Upper lobe of left lung (tissue), 6 donors: ENCODE measurements at places on chromosomes 1 and 21.

- no peak overlapping the region for H3K4me3 ChIP-seq
- no peaks in the 10 kb centered on the region for H3K27me3 ChIP-seq
- H3K4me1 ChIP-seq: no peaks in the 10 kb centered on the region
- no peak overlapping the region for H3K27ac ChIP-seq
- no peaks in the 10 kb centered on the region for H3K36me3 ChIP-seq
- no peak for DNase-seq
Observed at GRCh38 chr1:183227422-183228346, 41.6 kb downstream of the LAMC2 start.

DNA sequence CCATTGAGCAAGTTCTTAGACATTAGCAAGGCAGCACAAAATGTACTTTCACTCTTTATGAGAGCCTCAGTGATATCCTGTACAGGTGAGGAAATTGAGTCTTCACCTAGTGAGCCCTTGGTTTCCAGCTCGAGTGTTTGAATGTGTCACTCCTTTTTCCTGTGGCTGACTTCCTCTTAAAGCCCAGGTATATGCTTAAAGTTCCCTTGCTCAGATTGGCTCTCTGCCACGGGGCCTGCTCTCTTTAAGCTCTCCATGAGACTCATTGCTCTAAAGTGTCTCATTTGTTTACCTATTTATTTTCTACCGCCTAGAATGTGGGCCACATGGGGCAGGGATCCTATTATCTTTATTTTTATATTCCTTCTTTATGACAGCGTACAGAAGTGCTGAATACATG, 324.9 kb downstream of the SIPA1L2 start:
- DNase-seq: peak; percentile 73
- H3K36me3 ChIP-seq: no peaks in the 10 kb centered on the region
- no peak overlapping the region for H3K4me3 ChIP-seq
- no peak overlapping the region for H3K27ac ChIP-seq
- H3K4me1 ChIP-seq: peaks cover 7% of the 10 kb centered on the region

DNA sequence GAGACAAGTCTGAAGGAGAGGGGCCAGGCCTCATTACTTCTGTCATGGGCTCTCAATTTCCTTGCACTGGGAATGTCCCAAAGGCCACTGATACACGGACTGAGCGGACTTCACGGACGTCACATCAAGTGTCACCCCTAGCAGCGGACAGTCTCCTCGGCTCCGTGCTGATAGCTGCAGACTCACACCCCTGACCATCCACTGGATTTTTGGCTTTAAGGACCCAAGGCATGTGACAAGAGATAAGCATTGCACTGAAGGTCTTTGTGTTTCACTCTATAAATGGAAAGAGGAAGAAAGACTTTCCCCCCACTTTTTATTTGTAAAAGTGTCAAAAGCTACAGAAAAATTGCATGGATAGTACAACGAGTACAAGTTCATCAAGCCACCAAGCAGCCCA, 200.4 kb upstream of the FGGY start:
- H3K27ac ChIP-seq: no peak overlapping the region
- DNase-seq: no peak
- no peak overlapping the region for H3K4me3 ChIP-seq
- no peaks in the 10 kb centered on the region for H3K27me3 ChIP-seq

GRCh38 chr1:110425612-110426152, 18.2 kb upstream of the LAMTOR5 start:
- no peak for DNase-seq
- no peak overlapping the region for H3K4me3 ChIP-seq
- H3K4me1 ChIP-seq: no peaks in the 10 kb centered on the region
- H3K27me3 ChIP-seq: no peaks in the 10 kb centered on the region
- no peaks in the 10 kb centered on the region for H3K36me3 ChIP-seq

DNA sequence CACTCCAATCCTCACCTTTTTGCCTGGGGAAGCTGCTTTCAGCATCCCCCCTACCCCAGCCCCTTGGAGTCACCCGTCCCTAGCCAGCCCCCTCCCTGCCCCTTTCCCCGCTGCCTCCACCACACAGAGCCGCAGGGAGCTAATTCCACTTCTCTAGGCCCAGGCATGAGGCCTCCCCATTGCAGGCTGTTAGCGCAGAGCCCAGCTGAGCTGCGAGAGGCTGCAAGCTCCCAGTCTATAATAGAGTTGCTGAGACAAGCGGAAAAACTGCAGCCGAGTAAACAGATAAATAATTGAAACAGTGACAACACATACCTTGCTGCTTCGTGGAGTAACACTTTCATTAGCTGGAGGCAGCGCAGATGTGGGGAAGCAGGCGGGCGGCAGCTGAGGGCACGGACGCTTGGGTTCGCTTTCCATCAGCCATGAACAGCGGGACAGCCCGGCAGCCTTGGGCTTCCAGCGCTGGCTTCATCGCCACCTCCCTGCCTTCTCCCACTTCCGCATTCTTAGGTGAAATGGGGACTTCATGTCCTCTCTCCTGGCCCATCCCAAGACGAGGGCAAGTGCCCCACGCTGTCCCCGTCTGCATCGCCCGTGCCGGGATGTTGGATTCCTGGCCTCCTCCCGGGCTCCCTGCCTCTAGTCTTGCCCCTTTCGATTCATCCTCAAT, 183.3 kb downstream of the IGSF21 start:
- H3K36me3 ChIP-seq: no peaks in the 10 kb centered on the region
- peak; percentile 58 for DNase-seq
- H3K4me1 ChIP-seq: no peaks in the 10 kb centered on the region
- H3K27me3 ChIP-seq: no peaks in the 10 kb centered on the region
- no peak overlapping the region for H3K4me3 ChIP-seq

DNA sequence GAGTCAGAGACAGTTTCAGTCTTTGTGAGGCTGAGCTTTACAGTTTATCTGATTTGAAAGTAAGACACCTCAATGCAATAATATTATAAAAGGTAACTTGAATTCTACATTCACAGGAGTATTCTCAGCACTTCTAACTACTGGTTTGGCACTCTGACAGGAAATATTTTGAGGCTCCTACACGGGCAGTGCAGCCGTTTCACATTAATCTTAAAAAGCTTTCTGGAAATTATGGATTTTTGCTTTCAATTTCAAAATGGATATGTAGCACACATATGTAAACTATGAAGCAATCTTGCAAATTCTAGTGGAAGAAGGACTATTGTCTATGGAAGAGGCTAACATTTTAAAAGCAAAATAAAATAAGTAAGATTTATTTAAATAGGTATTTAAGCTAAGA, 262.9 kb upstream of the SNX7 start:
- DNase-seq: no peak
- no peak overlapping the region for H3K4me3 ChIP-seq
- no peaks in the 10 kb centered on the region for H3K36me3 ChIP-seq
- no peaks in the 10 kb centered on the region for H3K4me1 ChIP-seq

DNA sequence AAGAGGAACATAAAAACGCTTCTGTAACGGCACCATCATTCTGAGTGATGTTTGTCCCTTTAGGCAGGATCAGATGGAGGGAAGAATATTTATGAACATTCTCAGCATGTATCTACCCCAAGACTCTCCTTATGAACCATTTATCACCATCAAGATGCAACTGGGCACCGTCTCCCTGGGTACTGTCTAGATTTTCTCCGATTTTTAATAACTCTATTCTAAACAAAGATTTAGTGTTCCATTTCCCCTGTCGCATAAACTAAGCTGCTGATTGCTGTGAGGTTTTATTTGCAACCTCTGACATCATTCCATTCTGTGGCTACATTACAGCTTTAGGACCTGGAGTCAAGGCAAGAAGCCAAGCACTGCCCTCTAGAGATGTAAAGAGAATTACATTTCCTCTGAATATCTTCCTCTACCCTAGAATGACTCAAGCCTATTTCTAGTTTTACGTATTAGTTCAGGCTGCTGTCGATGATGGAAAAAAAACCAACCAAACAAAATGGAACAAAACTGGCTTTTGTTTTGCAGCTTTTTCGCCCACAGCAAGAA, 130.1 kb upstream of the MAP1LC3C start:
- no peaks in the 10 kb centered on the region for H3K4me1 ChIP-seq
- no peak for DNase-seq
- H3K27me3 ChIP-seq: no peaks in the 10 kb centered on the region
- H3K27ac ChIP-seq: no peak overlapping the region
- H3K4me3 ChIP-seq: no peak overlapping the region

GRCh38 chr1:55040933-55041494, 1.7 kb downstream of the PCSK9 start:
- H3K27ac ChIP-seq: no peak overlapping the region
- no peaks in the 10 kb centered on the region for H3K36me3 ChIP-seq
- H3K27me3 ChIP-seq: no peaks in the 10 kb centered on the region

GRCh38 chr1:179883745-179884138, 1.7 kb downstream of the TOR1AIP1 start:
- H3K36me3 ChIP-seq: no peaks in the 10 kb centered on the region
- no peaks in the 10 kb centered on the region for H3K27me3 ChIP-seq
- H3K27ac ChIP-seq: peak overlapping the region; percentile 99
- peak overlapping the region; percentile 89 for H3K4me3 ChIP-seq
- H3K4me1 ChIP-seq: peaks cover 51% of the 10 kb centered on the region
- no peak for DNase-seq

DNA sequence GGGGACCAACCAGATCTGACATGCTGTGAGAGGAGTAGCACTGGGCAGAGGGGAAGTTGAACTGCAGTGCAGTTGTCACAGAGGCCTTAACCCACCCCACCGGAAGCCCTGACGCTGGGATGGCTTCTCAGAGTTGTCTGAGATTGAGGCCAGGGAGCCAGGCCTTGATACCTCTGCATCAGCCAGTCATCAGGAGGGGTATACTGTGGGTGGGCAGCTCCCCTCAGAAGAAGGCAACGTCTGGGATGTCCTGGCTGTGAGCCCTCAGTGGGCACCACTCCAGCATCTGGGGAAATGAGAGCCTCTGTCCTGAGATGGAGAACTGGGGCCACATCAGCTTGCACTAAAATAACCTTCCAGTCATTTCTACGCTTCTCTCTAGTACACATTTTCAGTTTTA, 47.9 kb upstream of the BCAR3 start:
- H3K27me3 ChIP-seq: no peaks in the 10 kb centered on the region
- H3K27ac ChIP-seq: no peak overlapping the region
- H3K4me1 ChIP-seq: no peaks in the 10 kb centered on the region
- DNase-seq: no peak

- no peaks in the 10 kb centered on the region for H3K27me3 ChIP-seq
- no peak overlapping the region for H3K4me3 ChIP-seq
- DNase-seq: no peak
Observed at GRCh38 chr1:41846625-41847405, 71.9 kb downstream of the HIVEP3 start.

- no peaks in the 10 kb centered on the region for H3K36me3 ChIP-seq
- no peak overlapping the region for H3K4me3 ChIP-seq
- DNase-seq: no peak
- no peaks in the 10 kb centered on the region for H3K27me3 ChIP-seq
Observed at GRCh38 chr1:20357796-20358195, 67.1 kb downstream of the VWA5B1 start.

GRCh38 chr1:89719502-89720306, 86.8 kb downstream of the LRRC8C start:
- no peak for DNase-seq
- H3K27me3 ChIP-seq: no peaks in the 10 kb centered on the region
- H3K36me3 ChIP-seq: no peaks in the 10 kb centered on the region
- H3K4me3 ChIP-seq: no peak overlapping the region
- peaks cover 31% of the 10 kb centered on the region for H3K4me1 ChIP-seq

DNA sequence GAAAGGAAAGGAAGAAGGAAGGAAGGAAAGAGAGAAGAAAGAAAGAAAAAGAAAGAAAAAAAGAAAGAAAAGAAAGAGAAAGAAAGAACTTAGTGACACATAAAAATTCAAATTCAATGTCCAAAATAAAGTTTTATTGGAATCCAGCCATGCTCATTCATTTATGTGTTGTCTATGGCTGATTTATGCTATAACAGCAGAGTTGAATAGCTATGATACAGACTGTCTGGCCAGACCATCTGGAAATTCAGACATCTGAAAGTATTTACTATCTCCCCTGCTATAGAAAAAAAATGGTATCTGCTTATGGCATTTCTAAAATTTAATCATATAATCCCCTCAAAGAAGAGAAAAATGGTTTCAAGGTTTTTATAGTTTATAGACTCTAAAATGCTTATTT, 79.4 kb upstream of the RRP15 start:
- no peak overlapping the region for H3K4me3 ChIP-seq
- H3K27ac ChIP-seq: no peak overlapping the region
- no peak for DNase-seq
- no peaks in the 10 kb centered on the region for H3K27me3 ChIP-seq
- no peaks in the 10 kb centered on the region for H3K36me3 ChIP-seq

DNA sequence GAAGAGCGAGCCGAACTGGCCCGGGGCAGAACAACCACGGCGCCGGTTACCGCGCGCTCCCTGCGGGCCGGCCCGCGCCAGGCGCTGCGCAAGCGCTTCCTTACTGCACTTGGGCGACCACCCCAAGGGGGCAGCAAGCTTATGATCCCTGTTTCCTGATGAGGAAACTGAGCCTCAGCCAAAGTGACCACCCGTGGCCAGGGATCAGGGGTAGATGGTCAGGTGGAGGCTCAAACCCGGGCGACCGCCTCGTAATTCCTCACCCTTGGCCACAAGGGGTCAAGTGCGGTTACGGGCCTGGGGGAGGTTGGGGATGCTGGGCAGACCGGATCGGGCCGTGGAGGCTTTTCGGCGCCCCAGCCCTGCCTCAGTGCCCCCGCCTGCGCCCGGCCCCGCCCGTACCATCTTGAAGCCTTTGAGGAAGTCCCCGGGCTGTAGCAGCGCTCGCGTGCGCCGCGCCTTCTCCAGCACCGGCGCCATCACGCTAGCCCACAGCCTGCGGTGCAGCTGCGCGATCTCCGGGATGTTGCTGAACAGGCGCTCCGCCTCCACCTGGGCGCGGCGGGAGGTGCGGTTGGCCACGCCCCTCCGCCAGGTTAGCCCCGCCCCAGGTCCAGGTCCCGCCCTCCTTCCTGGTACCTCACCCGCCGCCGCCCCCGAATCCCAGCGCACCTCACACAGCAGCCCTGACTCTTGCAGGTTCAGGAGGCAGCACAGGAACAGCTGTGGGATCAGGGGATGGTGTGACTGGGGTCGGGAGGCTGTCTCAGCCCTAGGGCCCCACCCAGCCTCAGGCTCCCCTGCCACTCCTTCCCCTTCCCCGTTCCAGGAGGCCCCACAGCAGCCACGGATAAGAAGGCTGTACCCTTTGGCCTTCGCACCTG, 5.4 kb upstream of the TNFRSF25 start:
- H3K4me3 ChIP-seq: no peak overlapping the region
- no peaks in the 10 kb centered on the region for H3K36me3 ChIP-seq
- no peaks in the 10 kb centered on the region for H3K4me1 ChIP-seq

DNA sequence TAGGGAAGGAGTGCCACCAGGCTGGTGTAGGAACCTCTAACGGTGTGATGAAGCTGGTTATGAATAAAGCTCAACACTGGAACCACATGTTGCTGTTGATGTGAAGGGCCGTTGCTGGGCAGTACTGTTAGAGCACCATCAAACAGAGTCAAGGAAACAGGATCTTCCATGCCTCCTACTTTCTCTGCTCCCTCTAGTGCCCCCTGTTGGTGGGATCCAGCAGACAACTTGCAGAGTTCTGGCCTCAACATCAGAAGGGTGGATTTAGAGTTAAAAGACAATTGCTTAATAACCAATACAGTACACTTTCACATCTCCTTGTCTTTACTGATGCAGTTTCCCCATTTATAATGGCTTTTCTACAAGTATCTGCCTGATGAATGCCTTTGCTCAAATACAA, 336.4 kb downstream of the NTNG1 start:
- H3K27ac ChIP-seq: no peak overlapping the region
- no peak for DNase-seq
- no peaks in the 10 kb centered on the region for H3K27me3 ChIP-seq

- H3K27me3 ChIP-seq: no peaks in the 10 kb centered on the region
- H3K36me3 ChIP-seq: no peaks in the 10 kb centered on the region
- H3K4me1 ChIP-seq: no peaks in the 10 kb centered on the region
- DNase-seq: peak; percentile 51
- H3K27ac ChIP-seq: no peak overlapping the region
Observed at GRCh38 chr1:59520827-59521418, 224.0 kb downstream of the FGGY start.
